NCI-H1436 (cell line): ENCODE measurements at places on chromosomes 1 and 21.

- DNase-seq = no peak
These were observed 36.6 kb upstream of the SLC44A3 start for GRCh38 chr1:94783342-94784189.

GRCh38 chr21:37082375-37082774 is 9.3 kb downstream of the TTC3 start:
- DNase-seq = no peak

DNA sequence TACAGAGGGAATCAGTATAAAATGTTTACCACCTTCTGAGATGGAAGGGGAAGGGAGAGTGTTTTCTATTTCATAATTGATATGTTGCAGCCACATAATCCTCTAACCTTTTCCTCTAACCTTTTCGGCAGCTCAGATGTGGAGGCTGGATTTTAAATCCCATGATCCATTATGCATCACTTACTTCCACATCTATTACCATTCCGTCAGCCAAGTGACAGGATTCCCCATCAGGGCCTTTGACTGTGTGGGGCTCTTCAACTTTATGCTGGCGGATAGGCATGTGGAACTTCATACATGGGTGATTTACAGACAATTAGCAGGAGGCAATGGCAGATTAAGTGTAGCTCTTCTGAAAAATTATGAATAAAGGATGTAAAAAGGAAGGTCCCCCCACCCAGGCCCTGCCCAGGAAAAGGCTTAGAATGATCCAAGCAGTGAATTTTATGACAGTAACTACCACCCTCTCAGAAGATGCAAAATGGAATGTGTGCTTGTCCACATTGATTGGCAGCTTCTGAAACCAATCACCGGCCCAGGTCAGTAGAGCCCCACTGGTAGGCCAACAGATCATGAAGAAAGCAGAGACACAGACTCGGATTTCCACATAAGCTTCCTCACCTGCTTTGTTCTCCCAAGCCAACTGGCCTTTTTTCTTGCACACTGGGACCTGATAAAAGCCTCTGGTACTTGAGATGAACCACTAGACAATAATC is 147.0 kb downstream of the ST6GALNAC5 start:
- no peak for DNase-seq

GRCh38 chr1:43121256-43121900 is 50.7 kb downstream of the EBNA1BP2 start:
- DNase-seq = no peak

DNA sequence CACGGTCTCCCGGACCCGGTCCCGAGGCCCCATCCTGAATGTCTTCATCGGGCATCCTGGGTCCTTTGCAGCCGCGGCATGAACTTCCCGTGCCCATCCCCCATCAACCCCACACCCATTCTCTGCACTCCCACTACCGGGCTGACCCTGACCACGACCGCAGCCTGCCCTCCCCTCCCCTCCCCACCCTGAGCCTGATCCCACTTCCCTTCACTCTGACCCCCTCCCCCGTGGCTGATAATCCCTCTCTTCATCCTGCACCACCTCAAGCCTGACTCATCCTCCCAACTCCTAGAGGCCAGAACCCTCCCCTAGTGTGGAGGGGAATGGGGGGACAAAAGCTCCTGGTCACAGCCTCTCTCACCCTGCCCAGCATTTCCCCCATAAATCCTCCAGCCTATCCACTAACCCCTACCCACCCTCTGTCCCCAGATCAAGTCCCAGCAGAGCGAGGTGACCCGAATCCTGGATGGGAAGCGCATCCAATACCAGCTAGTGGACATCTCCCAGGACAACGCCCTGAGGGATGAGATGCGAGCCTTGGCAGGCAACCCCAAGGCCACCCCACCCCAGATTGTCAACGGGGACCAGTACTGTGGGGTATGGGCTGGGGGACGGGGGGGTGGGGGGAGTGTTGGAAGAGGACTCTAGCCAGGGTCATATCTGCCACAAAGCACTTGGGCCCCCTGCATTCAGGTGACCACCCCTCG is 602 bp downstream of the SH3BGRL3 start:
- no peak for DNase-seq

- no peak for DNase-seq
These were observed 88.5 kb upstream of the VAV3 start for GRCh38 chr1:108053270-108054013.

GRCh38 chr1:57600424-57600823 is 176.6 kb upstream of the DAB1 start:
- no peak for DNase-seq

DNA sequence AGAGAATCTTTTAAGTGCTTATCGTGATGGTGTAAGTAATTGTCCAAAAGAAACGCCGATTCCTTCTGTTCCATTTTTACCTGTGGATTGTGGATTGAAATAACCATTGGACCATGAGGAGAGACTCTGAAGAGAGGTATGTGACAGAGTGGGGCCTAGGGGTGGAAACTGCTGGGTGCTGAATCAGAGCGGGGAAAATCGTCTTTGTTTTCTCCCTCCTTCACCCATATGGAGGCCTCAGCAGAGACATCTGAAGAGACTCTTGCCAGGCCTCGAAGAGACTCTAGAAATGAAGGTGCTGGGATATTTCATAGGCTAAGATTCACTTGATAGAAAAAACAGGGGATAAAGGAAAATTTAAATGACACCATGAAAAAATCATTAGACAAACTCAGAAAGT is 1327.0 kb downstream of the BRINP3 start:
- DNase-seq = no peak

DNA sequence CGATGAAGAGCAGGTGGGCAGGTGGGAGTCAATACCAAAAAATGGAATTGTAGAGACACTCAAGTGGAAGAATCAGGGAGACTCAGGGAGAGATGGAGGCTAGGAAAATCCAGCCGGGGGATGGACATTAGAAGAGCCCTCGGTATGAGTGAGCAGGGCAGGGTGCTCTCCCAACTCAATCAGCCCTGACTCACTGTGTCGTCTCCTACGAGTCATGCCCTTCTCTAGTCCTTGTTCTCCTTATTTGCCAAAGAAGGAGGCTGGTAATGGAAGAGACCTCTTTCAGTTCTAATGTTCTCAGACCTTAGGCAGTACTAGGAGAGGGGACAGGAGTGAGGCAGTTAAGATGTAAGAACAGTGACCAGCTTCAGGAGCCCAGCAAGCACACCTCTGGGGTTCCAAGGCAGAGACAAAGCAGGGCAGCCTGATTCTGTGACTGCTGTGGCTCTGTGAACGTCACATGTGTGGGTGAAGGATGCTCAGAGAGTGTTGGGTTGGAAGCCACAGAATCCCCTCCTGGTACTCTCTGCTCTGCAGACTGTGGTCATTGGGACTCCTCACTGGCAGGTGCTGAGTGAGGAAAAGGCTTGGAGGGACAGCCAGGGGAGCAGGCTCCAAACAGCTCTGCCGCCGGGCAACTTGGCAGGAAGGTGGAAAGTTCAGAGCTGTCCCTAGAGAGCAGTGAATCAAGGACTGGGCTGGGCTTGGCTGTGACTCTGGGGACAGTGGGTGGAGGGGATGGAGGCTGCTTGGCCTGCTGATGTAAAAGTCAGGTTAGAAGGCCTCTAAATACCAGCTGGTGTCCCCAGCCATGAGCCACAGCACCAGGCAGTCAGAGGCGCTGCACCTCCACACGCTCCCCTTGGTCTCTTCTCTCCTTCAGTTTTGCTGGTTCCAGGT is 11.1 kb upstream of the GJA5 start:
- DNase-seq = no peak

DNA sequence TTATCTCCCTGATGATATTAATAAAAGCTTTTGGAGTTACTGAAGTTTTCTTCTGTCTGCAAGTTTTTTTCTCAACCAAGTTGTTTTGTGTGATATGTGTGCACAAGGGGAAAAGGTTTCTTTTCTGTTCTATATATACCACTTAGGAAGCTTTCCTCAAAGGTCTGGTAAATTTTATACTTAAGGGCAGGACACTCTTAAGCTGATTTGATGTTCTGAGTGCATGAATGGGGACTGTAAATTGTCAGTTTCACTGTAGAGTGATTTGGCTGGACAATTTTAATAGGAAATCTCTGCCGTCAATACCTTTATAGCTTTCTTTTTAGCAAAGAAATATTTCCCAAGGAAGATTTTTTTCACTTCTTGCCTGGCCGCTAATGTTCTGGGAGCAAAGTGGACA is 354.7 kb downstream of the TGFB2 start:
- DNase-seq = no peak

- DNase-seq = no peak
These were observed 116.6 kb upstream of the PROX1 start for GRCh38 chr1:213871179-213871578.

- no peak for DNase-seq
These were observed 251.2 kb upstream of the VAMP3 start for GRCh38 chr1:7519861-7520395.

DNA sequence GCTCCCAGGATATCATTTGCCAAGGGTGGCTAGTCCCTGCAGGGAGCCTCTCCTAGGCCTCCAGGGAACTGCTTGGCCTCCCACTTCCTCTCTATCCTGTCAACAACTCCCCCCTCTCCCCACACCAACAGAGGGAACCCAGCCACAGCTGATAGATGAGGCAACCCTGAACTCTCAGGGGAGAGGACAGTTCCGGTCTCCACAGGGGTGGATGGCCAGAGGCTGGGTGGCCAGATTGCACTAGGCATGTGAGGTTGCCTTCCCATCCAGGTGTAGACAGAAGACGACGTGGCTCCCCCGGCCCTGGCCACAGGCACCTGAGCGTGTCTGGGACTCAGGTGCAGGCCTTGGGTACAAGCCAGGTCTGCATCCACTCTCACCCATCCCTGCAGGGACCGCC is 53.3 kb downstream of the TOR1AIP2 start:
- no peak for DNase-seq
